ENCODE measurements at places on chromosomes 12 and 14. TPM values are rescaled to one million over a fixed set of nuclear protein-coding genes. Genes with fewer than 3 reads are reported as not detected.

DNA sequence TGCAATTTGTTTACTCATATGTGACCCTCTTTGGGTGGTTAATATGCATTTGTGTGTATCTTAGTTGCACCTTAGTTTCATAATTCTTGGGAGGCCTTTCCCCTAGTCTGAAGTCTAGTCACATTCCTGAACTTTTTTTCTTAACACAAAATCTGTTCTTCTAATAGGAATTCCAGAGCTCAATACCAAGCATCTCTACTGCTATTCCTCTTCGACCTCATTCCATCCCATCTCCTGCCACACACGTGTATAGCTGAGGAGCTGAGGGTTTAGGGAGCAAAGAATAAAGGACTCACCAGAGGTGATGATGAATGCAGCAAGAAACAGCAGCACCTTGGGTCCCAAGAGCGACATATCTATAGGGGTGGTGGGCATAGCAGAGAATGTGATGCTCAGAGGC lies 875 bp downstream of the MFAP5 start:
- DNase-seq: no peak

The LRFN5 gene
- total RNA-seq: 2.4 TPM

DNA sequence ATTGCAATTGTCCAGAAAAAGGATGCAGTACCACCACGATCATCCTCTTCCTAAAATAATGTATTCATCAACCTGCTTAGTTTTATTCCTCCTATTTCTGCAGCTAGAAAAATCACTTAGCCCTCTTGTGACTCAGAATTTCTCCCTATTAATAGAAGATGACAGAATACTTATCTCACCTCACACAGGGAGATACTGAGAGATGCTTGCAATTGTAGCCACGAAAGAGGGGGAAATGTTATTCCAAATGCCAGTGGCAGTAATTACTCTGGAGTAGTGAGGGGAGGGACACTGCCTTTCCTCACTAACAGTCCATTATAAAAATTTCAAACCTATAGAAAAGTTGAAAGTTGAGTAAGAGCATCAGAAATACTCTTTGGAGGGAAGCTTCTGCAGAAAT lies 11.8 kb upstream of the DUSP6 start:
- DNase-seq: no peak

- no peak for DNase-seq
Observed at GRCh38 chr14:53103636-53104340, 49.3 kb downstream of the DDHD1 start.

DNA sequence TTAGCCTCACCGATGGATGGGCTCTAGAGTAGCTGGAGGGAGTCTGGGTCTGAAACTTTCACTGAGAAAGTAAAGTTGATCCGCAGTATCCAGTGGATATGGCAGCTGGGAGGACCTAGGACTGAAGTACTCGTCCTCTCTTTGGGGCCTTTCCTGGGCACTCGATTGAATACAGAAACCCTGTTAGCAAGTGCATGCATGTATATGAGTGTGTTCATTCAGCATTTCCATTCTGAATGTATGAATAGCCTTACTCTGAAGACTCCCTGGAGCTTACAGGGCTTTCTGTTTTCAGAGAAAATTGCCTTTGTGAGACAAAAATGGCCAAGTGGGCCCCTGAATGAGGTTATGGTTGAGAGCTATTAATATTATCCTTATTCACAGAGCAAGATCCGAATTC lies 62.8 kb downstream of the DAD1 start:
- DNase-seq: no peak

DNA sequence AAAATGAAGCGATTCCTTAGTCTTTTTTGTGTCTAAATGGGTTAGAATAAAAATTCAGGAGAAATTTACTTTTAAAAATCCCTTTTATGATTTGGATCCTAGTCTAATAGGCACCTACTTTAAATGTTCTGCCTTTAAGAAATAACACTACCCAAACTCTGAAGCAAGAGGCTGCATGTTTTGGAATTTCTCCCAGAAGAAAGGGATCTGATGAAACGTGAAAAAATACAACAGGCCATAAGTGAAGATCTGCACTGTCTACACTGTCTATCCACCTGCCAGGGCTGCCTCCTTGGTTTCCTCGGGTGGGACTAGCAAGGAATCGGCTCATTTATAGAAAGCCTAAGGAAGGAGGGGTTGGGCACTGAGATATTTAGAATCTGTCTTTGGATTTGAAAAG lies 22.1 kb downstream of the ACVR1B start:
- DNase-seq: no peak

DNA sequence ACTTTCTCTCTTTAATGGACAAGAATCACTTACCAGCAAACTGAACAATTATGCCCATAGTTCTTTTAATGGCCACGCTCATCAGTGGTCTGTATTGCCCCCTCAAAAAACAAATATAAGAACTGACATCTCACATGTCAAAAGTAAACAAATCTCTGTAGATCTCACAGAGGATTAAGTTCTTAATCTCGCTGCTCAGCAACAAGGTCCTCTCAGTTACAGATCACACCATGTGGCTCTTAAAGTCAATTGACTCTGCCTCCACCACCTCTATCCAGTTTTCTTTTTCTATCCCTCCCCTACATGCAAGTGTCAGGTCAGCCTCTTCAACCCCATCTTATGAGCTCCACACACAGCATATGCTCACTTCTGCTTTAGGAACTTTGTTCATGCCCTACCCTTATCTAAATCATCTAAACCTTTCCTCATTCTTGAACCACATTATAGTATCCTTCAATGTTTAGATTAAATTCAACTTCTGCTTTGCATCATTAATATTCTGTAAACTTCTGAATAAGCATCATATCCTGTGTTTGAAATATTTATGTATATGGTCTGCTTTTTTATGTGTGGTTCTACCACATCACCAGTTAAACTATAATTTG lies 7.2 kb downstream of the ADAM20 start:
- no peak for DNase-seq

GRCh38 chr12:47991106-47992061 lies 12.9 kb downstream of the COL2A1 start:
- no peak for DNase-seq

The SIRT4 gene
- total RNA-seq: 2.4 TPM

DNA sequence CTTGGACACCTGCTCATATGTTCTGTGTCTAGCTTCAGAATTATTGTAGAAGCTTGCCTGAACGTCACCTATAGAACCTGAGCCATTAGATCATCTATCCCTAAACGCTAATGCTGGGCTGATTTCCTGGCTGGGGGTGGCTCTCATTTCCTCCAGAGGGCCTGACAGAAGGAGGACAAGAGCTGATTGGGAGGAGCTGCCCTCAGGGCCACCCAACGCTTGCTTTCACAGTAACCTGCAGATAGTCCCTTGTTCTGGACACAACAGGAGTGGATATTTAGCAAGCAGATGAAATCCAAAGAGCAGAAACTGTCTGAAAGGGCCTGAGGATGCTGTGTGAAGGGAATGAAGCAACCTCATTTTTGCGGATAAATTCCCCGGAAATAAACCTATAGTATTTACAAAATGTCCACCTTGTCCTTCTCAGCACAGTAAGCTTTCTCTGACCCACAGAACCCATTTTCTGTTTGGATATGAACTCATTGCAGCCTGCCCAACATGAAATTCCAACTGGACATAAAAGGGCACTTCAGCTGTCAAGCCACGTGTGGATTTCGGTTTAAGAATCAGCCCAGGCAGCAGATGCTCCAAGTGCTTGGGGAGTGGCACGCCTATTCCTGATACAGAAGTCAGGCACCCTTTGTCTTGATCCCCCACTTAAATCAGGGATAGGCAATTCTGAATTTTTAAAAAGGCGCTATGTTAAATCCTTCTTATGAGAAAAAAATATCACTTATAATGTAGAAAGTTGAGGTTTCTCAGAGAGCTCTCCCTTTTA lies 32.8 kb upstream of the TUBA1C start:
- no peak for DNase-seq

GRCh38 chr12:130977743-130978095 lies 24.0 kb downstream of the ADGRD1 start:
- no peak for DNase-seq

GRCh38 chr14:83291714-83292113 lies 1758.1 kb upstream of the SEL1L start:
- DNase-seq: no peak

- DNase-seq: no peak
Observed at GRCh38 chr12:53381731-53382630, 2.0 kb downstream of the SP1 start.

The ABCC9 gene
- total RNA-seq: 37.9 TPM

DNA sequence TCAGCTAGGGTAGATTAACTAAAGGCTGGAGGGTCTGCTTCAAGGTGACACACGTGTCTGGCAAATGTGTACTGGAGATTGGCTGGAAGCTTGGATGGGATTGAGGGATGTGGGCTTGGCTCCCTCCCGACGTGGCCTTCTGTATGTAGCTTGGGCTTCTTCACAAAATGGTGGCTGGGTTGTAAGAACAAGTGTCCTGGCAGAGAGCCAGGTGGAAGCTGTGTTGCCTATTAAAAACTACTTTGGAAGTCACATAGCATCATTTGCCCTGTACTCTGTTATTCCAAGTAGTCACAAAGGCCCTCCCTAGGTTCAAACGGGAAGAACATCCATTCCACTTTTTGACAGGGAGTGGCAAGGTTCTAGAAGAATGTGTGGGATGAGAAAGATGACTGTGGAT lies 174.1 kb upstream of the PRICKLE1 start:
- no peak for DNase-seq

DNA sequence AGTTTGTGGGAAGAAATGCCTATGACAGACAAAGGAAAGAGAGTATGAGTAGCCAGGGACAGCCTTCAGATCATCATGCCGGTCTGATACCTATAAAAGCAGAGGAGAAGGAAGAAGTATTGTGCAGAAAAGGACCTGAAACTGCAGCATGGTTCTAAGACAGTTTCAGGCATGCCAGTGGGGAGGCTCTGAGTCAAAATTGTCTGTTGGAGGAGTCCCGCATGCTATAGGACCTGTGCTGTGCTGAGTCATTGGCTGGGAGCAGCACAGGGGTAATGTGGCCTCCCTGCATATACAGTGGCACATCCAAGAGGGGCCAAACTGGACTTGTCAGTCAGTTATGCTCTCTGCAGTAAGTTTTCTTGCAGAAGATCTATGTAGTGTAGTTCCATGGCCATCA lies 40.7 kb downstream of the NEUROD4 start:
- no peak for DNase-seq

DNA sequence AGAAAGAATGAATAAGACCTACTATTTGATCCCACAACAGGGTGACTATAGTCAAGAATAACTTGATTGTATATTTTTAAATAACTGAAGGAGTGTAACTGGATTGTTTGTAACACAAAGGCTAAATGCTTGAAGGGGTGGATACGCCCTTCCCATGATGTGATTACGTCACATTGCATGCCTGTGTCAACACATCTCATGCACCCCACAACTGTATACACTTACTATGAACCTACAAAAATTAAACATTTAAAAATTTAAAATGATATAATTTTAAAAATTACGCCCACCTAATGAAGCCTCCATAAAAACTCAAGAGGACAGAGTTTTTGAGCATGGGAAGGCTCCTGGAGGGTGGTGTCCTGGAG lies 94.5 kb downstream of the SCARB1 start:
- no peak for DNase-seq

GRCh38 chr14:93970965-93971634 lies 5.3 kb downstream of the ASB2 start:
- DNase-seq: no peak

DNA sequence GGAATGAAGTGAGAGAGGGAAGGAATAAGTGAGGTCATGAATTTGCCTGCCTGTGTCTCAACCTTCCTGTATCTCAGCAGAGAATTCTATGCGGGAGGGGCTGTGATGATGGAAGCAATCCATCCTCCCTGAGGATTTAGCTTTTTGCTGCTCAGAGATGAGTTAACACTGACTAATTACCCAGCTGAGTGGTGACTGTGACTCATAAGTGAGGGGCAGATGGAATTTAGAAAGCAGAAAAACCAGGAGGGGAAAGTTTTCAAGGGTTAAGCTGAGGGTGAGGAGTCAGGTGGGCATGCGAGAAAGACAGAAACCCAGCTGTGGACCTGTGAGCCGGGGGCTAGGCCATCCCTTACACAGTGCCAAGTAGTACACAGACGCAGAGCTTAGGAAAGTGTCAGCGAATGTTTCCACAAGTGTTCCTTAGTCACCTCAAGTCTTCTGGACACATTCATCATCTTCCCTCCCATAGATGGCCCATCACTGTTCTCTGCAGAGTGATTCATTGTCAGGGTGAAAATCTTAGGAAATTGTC lies 277.9 kb downstream of the IPO8 start:
- no peak for DNase-seq

GRCh38 chr14:77076113-77076631 lies 21.9 kb upstream of the CIPC start:
- no peak for DNase-seq

The CLEC1B gene
- not detected for total RNA-seq

- DNase-seq: no peak
Observed at GRCh38 chr12:104226672-104227071, 11.1 kb downstream of the TXNRD1 start.

GRCh38 chr12:105175397-105175990 lies 60.5 kb downstream of the APPL2 start:
- DNase-seq: no peak

The PAX9 gene
- total RNA-seq: not detected

GRCh38 chr14:73685328-73685727 lies 28.9 kb downstream of the PNMA1 start:
- no peak for DNase-seq

The ZDHHC22 gene
- total RNA-seq: not detected

DNA sequence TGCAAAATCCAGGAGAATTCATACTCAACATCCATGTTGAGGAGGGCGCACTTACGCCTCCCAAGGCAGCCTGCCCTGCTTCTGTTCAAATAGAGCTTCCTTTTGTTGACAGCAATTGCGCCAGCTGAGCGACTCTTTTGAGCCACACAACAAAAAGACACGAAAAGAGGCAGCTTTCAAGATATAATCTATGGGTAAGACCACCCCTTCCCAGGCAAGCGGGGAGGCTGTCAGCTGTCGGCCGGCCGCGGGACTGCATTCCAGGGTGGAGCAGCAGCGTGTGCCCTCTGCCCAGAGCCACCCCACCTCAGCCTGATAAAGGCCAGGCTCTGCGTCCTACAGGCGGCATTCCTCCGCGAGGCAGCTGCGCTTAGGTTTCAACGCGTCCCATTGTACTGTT lies 15.8 kb upstream of the STAB2 start:
- DNase-seq: no peak

- DNase-seq: no peak
Observed at GRCh38 chr12:31714406-31715271, 14.2 kb downstream of the AMN1 start.

- DNase-seq: no peak
Observed at GRCh38 chr12:27870939-27871338, 90.9 kb upstream of the MANSC4 start.

GRCh38 chr14:32252030-32252670 lies 49.1 kb upstream of the RNU6-8 start:
- DNase-seq: no peak

GRCh38 chr14:52663850-52664249 lies 31.5 kb downstream of the ERO1A start:
- DNase-seq: no peak

- no peak for DNase-seq
Observed at GRCh38 chr12:72717036-72717435, 444.9 kb downstream of the TRHDE start.

DNA sequence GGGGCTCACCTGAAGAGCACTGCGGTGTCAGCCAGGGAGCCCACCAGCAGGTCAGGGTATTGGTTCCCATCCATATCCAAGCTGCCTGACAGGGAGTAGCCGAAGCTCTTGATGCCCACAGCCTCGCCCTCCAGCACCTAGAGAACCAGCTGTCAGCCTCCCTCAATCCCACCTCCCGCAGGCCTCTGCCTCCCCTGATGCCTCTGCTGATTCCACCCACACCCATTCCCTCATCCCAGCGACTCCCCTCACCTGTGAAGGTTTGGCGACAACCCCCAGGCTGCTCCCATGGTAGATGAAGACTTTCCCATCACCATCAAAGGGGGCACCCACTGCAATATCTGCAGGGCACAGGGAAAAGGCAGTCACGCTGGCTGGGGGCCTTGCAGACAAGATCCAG lies 10.0 kb downstream of the ITGA7 start:
- DNase-seq: no peak

Measured in omental fat pad (tissue), 4 donors.